GM20000 (cell line): ENCODE measurements at places on chromosomes 5 and 9.

GRCh38 chr9:123615381-123615780 lies 259.4 kb downstream of the CRB2 start:
- DNase-seq = peak; percentile 30

- no peak for DNase-seq
Measured at GRCh38 chr9:123410281-123410910, 54.4 kb downstream of the CRB2 start.

DNA sequence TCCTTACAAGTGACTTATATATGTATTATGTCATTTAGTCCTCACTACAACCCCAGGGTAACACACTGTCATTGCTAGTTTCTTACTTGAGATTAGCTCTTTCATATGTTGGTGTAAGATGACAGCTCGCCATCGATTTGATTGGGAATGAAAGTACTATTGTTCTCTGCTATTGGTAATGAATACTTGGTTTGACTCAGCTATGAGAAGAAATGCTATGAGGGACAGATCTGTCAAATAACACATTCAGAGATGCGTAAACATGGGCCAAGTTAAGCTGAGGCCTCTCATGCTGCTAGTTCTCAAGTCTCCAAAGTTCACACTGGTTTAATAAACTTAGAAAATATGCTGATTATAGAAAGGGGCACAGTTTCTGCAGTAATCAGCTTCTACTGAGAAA lies 142.7 kb downstream of the SGCD start:
- DNase-seq = no peak

DNA sequence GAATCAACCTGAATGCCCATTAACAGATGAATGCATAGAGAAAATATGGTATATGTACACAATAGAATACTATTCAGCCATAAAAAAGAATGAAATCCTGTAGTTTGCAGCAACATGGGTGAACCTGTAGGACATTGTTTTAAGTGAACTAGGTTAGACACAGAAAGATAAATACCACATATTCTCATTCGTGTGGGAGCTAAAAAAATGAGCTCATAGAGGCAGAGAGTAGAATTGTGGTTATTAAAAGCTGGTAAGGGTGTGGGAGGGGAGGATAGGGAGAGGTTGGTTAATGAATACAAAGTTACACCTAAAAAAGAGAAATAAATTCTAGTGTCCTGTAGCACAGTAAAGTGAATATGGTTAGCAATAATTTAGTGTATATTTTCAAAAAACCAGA lies 23.5 kb downstream of the PTTG1 start:
- DNase-seq = no peak

DNA sequence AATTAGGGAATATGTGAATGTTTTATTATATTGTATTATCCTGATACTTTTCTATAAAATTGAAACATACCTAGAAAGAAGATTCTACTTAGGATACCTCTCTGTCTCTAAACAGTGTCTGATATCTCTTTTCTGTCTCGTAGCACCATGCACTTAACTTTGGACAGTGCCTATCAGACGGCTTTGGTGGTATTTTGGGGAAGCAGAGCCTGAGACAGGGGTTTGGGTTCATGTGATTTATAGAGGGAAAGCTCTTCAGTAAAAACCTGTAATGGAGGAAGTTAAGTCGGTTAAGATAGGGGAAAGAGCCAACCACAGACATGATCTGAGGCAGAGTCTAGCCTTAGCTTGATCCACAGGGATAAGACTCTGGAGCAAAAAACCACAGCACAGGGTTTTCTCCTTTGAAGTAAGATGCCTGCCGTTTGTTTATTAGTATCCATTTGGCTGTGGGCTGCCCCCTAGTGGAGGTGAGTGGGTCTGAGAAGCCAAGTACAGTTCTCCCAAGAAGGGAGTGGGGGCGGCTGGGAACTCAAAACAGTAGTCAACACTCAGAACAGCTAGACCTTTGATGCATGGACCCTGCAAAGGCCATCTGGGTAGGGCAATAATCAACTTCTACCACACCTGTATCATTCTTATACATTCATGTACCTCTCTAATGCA lies 141.2 kb upstream of the ASTN2 start:
- peak; percentile 49 for DNase-seq

DNA sequence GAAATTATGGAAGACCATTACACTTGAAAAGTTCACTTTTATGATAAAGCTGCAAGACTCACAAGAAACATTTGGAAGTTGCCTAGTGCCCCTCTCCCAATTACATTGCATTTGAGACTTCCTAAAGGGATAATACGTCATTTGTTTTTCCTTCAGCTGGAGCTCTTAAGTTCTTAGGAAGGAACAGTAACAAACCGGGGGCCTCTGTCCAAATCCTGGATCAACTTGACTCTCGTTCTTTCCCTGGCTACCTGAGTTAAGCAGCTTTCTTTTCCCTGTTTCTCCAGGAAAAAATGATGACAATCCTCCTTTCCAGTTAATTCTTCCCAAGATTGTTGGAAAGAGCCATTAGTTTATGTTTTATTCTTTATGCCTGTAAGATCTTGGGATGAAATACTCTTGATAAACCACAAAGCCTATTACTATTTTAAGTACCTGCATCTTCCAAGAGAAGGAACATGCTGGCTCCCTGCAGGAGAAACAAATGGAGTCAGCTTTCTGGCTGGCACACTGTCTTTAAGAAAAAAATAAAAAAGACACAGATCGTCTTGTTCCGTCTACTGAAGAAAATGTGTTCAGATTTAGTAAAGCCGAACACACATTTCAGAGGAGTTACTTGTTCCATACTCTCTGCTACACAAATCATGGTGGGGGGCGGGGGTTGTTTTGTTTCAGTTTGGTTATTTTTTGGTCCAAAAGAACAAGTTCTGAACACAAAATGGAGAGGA lies 297.9 kb downstream of the EFNA5 start:
- no peak for DNase-seq
